ENCODE measurements at places on chromosomes 12 and 14.

DNA sequence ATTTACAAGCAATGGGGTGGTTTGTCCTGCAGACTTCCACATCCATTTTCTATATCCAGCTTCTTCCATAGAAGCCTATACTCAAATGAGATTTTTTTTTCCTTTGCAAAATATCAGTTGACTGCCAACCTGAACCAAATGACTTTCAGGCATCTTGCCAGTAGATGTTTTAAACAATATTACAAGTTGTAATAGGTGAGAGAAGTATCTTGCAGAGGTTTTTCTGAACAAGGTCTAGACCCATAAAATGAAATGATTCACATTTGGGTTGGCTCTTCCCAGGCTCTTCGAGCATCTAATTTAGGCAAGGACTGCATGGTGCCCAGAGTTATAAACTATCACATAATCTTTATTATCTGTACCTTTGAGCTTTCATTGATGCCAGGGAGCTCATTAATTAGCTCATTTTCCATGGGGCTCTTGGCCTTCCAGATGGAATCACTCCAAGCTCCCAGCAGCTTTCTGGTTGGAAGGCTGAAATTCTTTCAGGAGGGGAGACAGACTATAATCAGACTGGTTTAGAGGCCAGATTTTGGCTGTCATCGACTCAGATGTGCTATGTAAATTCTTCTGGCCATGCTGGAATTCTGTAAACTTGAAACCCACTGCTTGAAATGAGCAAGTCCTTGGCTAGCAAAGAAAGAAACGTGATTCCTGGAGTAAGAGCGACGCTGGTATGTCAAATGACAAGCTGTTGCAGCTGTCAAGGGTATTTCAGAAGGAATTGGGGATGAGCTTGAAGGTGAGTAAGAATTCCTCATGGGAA lies 32.2 kb upstream of the DICER1 start:
- no peak for DNase-seq

DNA sequence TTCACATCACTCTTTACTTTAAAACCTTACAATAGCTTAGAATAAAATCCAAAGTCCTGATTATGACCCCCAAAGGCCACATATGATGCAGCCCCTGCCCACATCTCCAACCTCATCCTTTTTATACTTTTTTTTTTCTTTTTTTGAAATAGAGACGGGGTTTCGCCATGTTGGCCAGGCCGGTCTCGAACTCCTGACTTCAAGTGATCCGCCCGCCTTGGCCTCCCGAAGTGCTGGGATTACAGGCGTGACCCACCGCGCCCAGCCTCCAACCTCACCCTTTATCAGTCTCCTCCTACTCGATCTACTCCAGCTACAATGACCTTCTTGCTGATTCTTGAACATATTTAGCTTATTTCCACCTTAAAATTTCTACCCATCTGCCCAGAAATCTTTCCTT lies 1.2 kb upstream of the MAPKAPK5 start:
- DNase-seq, result no peak

DNA sequence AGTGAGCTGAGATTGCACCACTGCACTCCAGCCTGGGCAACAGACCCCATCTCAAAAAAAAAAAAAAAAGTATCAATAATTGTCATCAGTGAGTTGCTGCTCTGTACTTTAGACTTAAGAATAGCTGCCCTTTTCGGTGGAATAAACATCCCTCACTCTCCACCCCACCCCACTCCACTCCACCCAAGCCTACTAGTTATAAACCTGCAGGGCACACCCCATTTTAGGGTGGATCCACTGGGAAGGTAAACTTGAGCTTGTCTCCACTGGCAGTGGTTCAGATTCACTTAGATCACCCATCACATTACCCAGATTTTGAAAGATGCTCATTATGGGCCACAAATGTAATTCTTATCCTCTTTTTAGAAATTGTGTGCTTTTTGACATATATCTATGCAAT lies 106.4 kb downstream of the GPR135 start:
- no peak for DNase-seq

DNA sequence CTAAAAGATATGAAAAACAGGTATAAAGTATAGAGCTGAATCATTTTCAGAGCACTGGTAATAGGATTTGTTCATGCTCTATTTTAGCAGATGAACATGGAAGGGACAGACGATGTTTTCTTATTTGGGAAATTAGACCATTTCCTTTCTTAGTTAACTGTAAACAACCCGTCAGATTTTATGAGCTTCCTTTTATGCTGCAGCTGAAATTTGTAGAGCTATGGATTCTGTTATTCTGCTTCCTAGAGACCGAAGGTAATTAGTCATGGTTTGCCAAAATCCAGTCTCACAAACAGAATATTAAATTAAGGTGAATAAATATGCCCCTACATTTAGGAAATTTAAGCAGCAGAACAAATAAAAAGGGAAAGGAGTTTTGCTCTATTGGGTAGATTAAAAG lies 180.2 kb upstream of the SYT1 start:
- DNase-seq, result no peak

DNA sequence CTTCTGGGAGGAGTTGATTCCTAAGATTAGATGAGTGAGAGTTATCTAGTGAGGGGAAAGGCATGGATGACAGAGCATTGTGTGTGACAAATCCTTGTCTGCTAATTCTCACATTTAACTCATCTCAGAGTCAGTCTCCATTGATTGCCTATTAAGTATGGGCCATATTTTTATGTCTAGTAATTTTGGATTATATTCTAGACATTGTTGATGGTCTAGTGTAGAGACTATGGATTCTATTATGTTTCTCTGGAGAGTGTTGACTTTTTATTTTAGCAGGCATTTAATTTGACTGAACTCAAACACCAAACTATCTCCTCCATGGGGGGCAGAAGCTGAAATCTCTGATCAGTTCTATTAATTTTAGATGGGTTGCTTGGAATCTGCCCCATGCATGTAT lies 114.4 kb downstream of the CACNA1C start:
- DNase-seq, result no peak

DNA sequence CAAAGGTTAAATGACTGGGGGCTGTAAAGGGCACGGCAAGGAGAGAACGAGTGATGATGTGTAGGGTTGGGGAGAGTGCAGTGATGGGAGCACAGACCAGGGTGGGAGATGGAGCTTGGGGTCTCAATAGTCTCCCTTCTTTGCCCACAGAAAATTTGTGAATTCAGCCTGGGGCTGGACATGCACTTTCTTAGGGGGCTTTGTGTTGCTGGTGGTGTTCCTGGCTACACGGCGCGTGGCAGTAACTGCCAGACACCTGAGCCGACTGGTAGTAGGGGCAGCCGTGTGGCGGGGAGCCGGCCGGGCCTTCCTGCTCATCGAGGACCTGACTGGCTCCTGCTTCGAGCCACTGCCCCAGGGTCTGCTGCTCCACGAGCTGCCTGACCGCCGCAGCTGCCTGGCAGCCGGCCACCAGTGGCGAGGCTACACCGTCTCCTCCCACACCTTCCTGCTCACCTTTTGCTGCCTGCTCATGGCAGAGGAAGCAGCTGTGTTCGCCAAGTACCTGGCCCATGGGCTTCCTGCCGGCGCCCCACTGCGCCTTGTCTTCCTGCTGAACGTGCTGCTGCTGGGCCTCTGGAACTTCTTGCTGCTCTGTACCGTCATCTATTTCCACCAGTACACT lies 1.7 kb downstream of the FITM1 start:
- peak; percentile 23 for DNase-seq

- DNase-seq, result no peak
These were observed 19.7 kb downstream of the TESC start for GRCh38 chr12:117079487-117079886.

DNA sequence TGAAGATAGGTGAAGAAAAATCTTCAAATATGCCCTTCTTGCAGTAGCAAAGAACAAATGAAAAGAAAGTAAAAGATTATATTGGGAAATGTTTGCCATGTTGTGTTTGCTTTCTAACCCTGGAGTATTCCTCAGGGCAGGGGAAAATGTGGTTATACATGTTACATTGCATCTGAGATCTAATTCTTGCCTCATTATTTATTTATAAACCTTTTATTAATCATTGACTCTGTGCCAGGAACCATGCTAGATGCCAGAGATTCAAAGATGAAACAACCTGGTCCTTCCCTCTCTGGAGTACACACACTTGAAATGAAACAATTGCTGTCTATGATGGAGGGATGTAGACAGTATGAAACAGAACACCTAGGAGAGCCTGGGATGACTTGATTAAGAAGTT lies 128.1 kb upstream of the HMGA2 start:
- no peak for DNase-seq

Data from stimulated activated naive CD4-positive, alpha-beta T cell (primary cell).